Activated T-cell treated with anti-CD3 and anti-CD28 coated beads, Interleukin-2, amount 50 U/mL, for 72 hours (primary cell): ENCODE measurements at places on chromosomes 6 and 20. TPM values are rescaled to one million over a fixed set of nuclear protein-coding genes. Genes with fewer than 3 reads are reported as not detected.

Gene LGSN
- not detected for total RNA-seq

Gene ZFP57
- not detected for total RNA-seq

Gene WFDC5
- 1.4 TPM for total RNA-seq

GRCh38 chr20:47552996-47553395 is 51.3 kb downstream of the NCOA3 start:
- DNase-seq = no peak

- no peak for DNase-seq
Observed at GRCh38 chr6:106060167-106060566, 26.0 kb upstream of the PRDM1 start.

DNA sequence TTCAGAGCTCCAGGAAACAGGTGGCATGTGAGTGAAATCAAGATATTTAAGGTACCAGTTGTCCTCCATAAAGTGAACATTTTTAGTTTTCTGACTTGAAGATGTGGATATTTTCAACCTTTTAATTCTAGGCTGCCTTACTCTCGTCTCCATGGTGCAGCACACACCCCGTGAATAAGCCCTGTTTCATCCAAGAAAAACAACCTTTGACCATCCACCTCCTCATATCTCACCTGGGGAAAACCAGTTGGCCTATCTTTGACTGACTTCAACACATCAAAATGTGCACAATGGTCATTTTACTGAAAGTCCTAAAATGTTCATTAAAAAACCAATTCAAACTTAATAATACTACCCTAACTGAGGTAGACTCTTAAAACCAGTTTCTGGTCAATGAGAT is 73.8 kb upstream of the CD2AP start:
- no peak for DNase-seq

DNA sequence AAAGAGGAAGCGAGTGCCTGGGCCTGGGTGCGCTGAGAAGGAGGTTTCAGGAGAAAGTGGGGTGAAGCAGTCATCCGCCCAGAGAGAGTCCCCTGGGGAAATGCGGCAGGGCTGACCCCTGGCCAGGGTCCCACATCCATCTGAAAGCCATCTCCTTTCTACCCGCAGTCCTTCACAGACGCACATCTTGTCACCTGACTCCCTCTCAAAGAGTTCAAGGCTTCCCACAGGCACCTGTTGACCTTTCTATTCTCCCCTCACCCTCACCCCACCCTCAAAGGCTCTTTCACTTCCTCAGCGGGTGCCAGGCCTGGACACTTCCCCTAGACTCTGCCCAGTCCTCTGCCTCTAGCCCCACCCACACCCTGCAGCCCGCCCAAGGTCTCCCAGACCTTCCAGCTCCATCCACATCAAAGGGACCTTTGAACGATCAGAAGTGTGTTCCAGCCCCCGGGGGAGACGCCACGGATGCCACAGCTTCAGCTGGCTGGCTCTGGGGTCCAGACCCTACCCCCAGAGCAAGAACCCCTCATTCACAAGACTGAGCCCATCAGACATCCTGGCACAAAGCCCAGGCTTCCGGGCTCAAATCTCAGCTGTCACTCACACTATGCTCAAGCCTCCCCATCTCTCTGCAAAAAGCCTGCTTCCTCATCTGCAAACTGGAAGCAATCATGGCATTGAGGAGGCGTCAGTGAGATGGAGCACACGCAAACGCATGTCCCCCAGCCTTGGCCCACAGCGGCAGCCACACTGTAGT is 2.1 kb downstream of the CTSZ start:
- peak; percentile 41 for DNase-seq

DNA sequence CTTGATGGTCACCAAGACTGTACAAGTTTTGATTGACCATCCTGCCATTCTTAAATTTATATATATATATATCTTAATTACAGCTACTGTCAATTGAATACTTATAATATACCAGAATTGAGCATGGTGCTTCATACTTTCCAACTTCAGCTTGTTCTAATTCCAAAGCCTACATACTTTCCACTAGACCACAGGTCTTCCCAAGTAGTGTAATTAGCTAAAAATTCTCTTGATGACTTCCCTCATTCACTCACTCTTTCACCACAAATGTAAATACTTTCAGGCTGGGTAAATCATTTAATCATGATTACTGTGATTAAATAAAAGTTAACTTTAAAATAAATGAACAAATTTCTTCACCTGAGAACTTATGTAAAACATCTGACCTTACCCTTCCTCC is 3.4 kb downstream of the ASF1A start:
- DNase-seq = no peak

GRCh38 chr6:138086573-138087196 is 20.5 kb downstream of the PERP start:
- DNase-seq = no peak

DNA sequence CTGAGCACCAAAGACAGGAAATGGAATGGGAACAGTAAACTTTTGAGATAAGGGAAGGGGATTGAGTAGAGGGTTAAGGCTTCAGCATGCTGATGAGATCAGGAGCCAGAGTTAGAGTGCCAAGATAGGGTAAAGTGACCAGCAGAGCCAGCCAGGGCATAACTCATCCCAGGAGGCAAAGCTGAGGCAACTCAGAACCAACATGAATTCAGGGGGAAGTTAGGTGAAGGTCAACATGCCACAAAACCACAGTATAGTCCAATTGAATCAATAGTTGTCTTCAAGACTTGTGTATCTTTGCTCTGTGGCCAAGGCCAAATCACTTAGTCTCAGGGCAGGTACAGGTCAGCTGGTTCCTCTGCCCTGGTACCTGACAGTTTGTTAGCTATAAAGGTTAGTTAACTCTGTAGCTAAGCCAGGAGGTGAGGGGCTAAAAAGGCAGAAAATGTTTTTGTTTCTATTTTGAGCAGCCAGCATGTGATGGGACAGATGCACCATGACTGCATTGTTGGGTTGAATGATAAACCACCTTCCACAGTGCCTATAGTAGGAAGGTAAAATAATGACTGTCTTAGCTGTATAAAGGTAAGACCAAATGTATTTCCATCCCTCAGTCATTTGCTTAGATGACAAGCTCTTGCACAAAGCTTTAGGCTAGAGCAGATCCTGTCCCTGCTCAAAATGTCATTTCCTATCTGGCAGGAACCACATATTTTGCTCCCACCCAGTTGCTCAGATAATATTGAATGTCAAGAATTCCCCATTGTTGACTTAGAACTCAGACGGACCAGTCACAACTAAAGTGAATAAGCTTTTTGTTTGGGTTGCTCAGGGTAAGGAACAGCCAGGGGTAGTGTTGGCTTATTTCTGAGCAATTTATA is 15.8 kb downstream of the RNF8 start:
- DNase-seq = no peak

- DNase-seq = no peak
Observed at GRCh38 chr6:156767603-156768467, 9.3 kb upstream of the ARID1B start.

GRCh38 chr6:137951064-137951597 is 84.1 kb downstream of the TNFAIP3 start:
- no peak for DNase-seq

DNA sequence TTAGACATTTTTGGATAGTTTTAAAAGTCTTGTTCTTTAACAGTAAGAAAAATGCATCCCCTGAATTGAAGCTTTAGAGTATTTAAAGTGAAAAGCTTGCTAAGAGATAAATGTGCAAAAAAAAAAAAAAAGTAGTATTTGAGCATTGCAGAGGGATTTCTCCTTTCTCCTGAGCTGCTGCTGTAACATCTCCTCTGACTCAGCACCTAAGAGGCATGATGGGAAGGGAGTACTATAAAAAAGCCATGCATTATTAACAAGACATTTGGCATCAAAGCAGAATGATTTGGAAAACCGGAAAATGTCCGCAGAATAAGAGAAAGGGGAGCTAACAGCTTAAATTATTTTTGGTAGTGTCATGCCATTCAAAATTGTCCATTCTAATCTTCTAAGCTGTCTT is 27.9 kb downstream of the B4GALT5 start:
- no peak for DNase-seq
